Stimulated activated CD4-positive, alpha-beta T cell treated with anti-CD3 and anti-CD28 coated beads, Interleukin-15, amount 100 ng/mL, for 48 hours (primary cell): ENCODE measurements at places on chromosomes 13 and 19.

DNA sequence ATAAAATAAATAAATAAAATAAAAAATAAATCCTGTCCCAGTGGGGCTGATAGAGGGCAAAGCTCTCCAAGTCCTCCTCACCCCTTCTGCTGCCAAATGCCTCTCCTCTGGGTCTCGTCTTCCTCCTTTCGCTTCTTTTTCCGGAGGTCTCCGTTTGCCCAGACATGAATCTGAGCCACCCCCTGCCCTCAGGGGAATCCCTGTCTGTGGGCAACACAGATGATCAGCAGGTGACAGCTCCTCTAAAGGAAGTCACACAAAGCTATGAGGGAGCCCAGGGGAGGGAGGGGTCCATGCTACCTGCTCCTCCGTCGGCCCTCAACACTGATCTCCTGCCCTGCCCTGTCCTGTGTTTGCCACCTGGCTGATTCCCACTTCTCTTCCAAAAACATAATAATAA, 479 bp downstream of the TMEM150B start:
- no peak for DNase-seq

- DNase-seq = peak; percentile 81
Observed at GRCh38 chr19:12965017-12965811, 4.2 kb upstream of the DAND5 start.

GRCh38 chr13:110055089-110055488, 251.9 kb downstream of the COL4A1 start:
- DNase-seq = no peak

DNA sequence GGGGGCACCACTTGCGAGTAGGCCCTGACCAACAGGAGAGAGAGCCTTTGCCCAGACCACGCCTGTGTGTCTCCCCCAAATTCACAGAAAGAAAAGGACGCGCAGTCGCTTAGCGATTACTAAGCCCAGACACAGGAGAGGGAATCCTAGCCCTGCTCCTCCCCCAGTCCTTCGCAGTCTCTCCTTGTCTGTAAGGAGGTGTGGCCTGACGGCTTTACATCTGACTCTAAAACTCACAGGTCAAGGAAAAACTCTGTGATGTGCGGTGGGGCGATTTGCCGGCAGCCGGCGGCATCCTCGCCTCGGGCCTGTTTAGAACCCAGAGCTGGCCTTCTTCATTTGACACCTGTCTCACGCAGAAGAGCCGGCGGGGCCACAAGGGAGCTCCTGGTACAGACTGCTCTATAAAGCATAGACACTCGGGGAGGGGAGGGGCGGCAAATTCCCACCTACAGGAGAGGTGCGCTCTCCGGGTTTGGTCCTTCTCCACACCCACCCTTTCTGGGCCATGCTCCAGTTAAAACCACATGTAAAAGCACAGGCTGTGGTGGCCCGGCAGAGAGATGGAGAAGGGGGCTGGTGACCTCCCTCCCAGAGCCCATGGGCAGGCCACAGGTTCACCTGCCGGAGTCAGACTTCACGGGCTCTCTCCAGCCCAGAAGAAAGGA, 17.8 kb downstream of the GPR12 start:
- DNase-seq = no peak

DNA sequence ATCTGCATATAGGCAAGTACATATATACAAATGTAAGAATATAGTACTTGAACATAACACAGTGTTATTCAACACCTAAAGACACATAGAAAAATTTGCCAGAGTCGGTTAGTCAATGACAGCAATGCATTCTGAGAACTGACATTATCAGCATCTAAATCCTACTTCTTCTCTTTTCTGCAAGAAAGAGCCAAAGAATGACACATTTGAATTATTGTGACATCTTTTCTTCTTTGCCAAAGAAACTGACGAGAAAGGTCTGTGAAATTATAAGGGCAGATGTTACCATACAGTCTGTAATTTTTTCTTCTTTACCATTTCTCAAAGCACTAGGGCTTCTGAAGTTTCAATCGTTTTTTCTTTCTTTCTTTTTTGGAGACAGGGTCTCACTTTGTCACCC, 350.9 kb upstream of the NBEA start:
- DNase-seq = no peak

GRCh38 chr19:55406826-55407549, 600 bp downstream of the UBE2S start:
- DNase-seq = no peak

- peak; percentile 65 for DNase-seq
Observed at GRCh38 chr19:42270346-42271044, 1.4 kb downstream of the CIC start.

GRCh38 chr19:47417107-47417745, 2.1 kb downstream of the MEIS3 start:
- no peak for DNase-seq

GRCh38 chr19:44176590-44176989, 11.7 kb downstream of the ZNF226 start:
- no peak for DNase-seq

- no peak for DNase-seq
Observed at GRCh38 chr13:65417953-65418352, 1812.2 kb downstream of the PCDH9 start.

DNA sequence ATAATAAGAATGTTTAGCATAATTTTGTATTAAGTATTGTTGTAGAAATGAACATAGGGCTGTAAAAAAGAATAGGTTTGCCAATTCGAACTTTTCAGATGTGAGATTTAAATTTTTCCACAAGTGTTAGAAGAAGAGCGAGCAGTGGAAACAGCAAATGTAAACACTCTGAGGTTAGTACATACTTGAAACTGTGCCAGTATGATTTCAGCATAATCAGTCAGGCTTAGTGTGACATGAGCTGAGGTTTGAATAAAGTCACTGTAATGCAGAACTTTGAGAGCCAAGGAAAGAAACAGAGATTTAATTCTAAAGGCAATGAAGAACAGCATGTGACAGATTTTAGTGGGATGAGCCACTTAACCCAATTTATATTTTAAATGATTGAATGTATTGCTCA, 2166.4 kb downstream of the PCDH9 start:
- DNase-seq = no peak

DNA sequence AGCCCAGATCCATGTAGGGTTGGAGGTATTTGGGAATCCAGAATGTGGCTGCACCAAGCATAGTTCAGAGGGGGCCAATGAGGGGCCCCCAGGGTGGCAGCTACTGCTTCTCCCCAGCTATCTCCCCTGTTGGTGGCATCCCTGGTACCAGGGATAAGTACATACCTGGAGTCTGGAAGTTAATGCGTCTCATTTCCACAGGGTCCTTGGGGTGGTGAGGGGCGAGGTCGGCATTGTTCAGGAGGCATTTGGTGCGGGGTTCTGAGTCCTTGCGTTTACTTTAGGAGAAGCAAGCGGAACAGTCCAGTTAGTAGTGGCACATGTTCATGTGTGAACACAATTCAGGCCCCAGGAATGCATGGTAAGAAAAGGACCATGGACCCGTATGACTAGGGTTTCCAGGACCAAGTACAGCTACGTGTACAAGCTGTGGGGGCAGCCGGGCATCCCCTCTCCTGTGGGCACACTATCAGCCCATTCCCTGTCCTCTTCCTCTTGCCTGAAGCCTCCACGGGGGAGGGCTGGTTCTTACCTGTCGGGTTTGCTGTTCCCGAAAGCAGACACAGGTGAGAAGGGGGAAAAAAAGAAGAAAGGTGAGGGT, 122.3 kb downstream of the PTPRS start:
- DNase-seq = no peak

GRCh38 chr19:28840891-28841290, 372.1 kb downstream of the UQCRFS1 start:
- DNase-seq = no peak

DNA sequence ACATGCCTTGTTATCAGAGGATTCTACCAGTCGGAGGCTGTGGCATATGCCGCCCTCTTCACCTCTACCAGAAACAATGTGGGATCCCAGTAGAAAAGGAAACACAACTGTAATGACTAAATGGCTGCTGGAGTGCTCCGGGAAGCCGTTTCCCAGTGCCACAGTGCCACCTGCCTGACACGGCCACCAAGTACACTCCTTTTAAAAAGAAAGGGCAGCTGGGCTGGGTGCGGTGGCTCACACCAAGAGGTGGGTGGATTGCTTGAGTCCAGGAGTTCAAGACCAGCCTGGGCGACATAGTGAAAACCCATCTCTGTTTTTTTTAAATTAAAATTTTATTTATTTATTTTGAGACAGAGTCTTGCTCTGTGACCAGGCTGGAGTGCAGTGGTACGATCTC, 67.3 kb downstream of the TRPM4 start:
- peak; percentile 28 for DNase-seq

GRCh38 chr19:17314007-17314593, 4.7 kb downstream of the DDA1 start:
- DNase-seq = no peak

DNA sequence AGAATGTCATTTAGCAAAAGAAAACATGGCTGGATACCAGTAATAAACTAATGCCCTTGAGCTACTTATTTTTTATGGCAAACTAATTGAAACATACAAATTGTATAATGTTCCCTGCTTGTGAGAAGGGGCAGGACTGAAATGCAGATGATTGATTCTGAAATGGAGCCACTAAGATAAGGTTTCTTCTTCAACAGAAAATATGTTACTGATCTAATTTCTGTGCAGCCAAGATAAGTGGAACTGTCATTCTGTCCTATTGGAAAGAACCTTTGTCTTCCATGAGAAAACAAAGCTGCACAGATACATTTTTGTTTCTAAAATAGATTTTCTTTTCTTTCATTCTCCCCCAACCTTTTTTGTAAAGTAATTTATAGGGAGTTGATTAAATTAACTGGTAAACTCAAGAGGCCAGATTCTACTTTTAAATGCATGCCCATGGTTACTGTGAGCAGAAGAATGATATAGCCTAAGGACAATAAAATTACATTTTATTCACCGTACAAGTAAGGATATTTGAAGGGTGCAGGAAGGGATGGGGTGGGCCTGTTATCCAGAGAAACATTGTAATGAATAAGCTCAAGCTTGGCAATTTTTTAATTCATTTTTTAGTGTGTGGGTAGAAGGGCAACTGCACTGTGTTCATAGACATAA, 39.9 kb downstream of the STARD13 start:
- no peak for DNase-seq

GRCh38 chr19:17719730-17720400, 585 bp downstream of the MAP1S start:
- no peak for DNase-seq
